ENCODE measurements at places on chromosomes 1 and 21. TPM values are rescaled to one million over a fixed set of nuclear protein-coding genes. Genes with fewer than 3 reads are reported as not detected.

Gene SLFNL1
- 0.19 TPM for total RNA-seq

Gene CD53
- 513 TPM for total RNA-seq

DNA sequence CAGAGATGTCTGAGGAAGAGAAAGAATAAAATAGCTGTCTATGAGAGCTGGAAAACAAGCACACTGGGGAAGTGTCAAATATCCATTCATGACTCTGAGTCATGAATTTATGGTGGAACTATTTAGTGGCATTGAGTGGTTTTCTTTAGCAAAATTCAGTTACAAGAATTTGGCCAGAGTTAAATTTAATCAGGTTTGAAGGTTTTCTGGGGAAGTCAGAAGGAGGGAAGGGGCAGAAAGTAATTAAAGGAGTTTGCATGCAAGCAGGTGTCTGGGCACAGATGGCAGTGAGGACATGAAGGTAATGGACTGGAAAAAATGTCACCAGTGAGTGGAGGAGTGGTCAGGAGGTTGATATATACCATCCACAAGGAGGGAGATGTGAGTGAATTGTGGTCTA lies 121.9 kb upstream of the IVNS1ABP start:
- DNase-seq: no peak

- DNase-seq: no peak
These were observed at the start of gene PIGR for GRCh38 chr1:206946261-206946660. PIGR (minus strand) TSS chr1:206946466; CDS start chr1:206940531, 5,935 bp downstream.

Gene CYP2J2
- 1.1 TPM for total RNA-seq

Data from naive thymus-derived CD4-positive, alpha-beta T cell (primary cell).